ENCODE measurements at places on chromosomes 2 and 18.
A peak's percentile ranks its signal among the peaks of the same experiment; 100 is the strongest.

- no peaks in the 10 kb centered on the region for H3K27me3 ChIP-seq
- H3K4me3 ChIP-seq: no peak overlapping the region
- no peak overlapping the region for H3K27ac ChIP-seq
- no peak for DNase-seq
- H3K4me1 ChIP-seq: no peaks in the 10 kb centered on the region
- H3K36me3 ChIP-seq: no peaks in the 10 kb centered on the region
Measured at GRCh38 chr2:196827356-196827755, 18.2 kb upstream of the C2orf66 start.

- no peaks in the 10 kb centered on the region for H3K4me1 ChIP-seq
- DNase-seq: no peak
- H3K4me3 ChIP-seq: no peak overlapping the region
- H3K27ac ChIP-seq: no peak overlapping the region
Measured at GRCh38 chr2:195027947-195028346, 629.1 kb upstream of the SLC39A10 start.

DNA sequence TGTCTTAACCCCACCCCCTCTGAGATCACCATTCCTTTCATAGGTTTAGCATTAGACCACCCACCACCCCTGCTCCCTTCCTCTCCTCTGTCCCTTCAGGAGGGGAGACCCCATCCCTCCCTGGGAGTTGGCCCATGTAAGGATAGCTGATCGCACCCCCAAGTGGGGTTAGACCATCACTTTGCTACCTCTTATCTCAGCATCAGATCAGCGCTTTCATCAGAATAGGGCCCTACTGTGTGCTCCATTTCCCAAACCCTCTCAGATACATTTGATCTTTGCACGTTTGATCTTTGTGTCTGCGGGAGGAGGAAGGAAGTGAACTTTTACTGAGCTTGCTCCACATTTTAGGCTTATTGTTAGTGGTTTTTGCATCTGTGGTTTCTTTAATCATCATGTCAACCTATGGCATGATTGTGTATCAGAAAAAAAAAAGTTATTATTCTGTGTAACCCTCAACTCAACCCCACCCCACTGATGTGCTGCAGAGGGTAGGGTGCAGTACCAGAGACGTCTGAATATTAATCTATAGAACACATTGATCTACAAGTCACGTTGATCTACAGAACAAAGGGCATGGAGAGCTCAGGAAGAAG, 81.2 kb downstream of the PDCL3 start:
- no peaks in the 10 kb centered on the region for H3K4me1 ChIP-seq
- no peak overlapping the region for H3K27ac ChIP-seq
- H3K4me3 ChIP-seq: no peak overlapping the region
- no peak for DNase-seq
- no peaks in the 10 kb centered on the region for H3K36me3 ChIP-seq

- H3K27me3 ChIP-seq: no peaks in the 10 kb centered on the region
- peak within 1 kb of the TSS; percentile 85 for H3K27ac ChIP-seq
- peaks cover 15% of the 10 kb centered on the region for H3K4me1 ChIP-seq
- DNase-seq: peak; percentile 97
- H3K36me3 ChIP-seq: no peaks in the 10 kb centered on the region
- peak within 1 kb of the TSS; percentile 94 for H3K4me3 ChIP-seq
Measured at GRCh38 chr2:241315093-241315878, at the start of gene HDLBP. HDLBP (minus strand) TSS chr2:241315672; CDS start chr2:241266869, 48,803 bp downstream.

- no peaks in the 10 kb centered on the region for H3K4me1 ChIP-seq
- H3K27me3 ChIP-seq: peaks cover 6% of the 10 kb centered on the region
- no peak overlapping the region for H3K4me3 ChIP-seq
Measured at GRCh38 chr2:27537287-27537686, 40.6 kb downstream of the GCKR start.

GRCh38 chr2:67585400-67585799, 188.3 kb downstream of the ETAA1 start:
- no peaks in the 10 kb centered on the region for H3K4me1 ChIP-seq
- no peak overlapping the region for H3K27ac ChIP-seq
- no peaks in the 10 kb centered on the region for H3K27me3 ChIP-seq
- H3K36me3 ChIP-seq: no peaks in the 10 kb centered on the region

DNA sequence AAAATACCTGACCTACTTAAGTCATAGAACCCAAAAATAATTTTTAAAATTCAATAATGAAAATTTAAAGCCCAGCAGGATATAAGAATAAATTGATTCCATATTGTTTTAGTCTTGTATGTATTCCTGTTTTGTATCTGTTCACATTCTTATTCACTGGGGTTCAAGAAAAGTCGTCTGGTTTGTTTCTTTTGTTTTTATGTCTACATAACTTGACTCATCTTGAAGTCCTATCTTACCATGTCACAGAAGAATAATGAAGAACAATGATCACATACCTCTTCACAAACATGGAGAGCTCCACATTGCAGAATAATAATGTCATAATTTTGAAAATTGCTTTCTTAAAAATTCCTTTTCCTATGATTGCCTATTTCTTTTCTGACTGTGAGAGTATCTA, 43.4 kb upstream of the LRP1B start:
- DNase-seq: no peak
- H3K27ac ChIP-seq: no peak overlapping the region
- no peaks in the 10 kb centered on the region for H3K4me1 ChIP-seq
- no peaks in the 10 kb centered on the region for H3K36me3 ChIP-seq

DNA sequence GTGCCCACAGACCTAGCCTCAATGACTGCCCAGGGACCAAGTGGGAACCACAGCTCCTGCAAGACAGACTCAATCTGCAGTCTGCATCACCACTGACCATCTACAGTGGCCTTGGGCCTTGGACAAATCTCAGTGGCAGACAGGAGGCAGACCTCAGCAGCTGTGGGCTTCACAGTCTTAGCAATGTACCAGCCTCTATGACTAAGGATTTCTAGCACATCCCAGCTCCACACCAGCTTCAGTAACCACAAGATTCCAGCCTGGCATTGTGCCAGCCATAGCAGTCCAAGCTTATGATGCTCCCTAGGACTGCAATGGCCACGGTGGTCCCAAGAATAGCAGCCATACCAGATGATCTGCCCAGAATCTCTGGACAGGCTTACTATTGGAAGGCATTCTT, 19.6 kb upstream of the WDR75 start:
- H3K4me1 ChIP-seq: peaks cover 6% of the 10 kb centered on the region
- no peak overlapping the region for H3K27ac ChIP-seq
- H3K27me3 ChIP-seq: no peaks in the 10 kb centered on the region
- no peak overlapping the region for H3K4me3 ChIP-seq
- no peaks in the 10 kb centered on the region for H3K36me3 ChIP-seq
- DNase-seq: no peak

- DNase-seq: no peak
- no peaks in the 10 kb centered on the region for H3K4me1 ChIP-seq
- no peaks in the 10 kb centered on the region for H3K27me3 ChIP-seq
- H3K36me3 ChIP-seq: no peaks in the 10 kb centered on the region
- H3K4me3 ChIP-seq: no peak overlapping the region
- H3K27ac ChIP-seq: no peak overlapping the region
Measured at GRCh38 chr2:71941726-71942525, 205.7 kb downstream of the CYP26B1 start.

DNA sequence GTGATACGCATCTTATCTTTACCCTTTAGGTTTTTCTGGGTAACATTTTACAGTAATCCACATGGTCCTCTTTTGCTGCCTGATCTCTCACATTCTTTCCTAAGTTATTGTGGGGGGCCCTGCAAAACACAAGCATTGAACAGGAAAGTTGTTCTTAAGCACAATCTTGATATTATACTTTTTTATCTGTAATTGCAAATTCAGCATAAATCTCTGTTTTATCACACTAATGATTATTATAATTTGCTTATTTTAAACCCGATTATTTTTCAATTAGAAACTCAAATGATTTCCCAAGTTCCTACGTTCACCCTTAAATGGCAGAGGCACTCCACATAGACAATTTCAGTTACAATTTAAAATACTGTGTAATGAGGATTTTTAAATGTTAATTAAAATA, 386.0 kb upstream of the GYPC start:
- no peaks in the 10 kb centered on the region for H3K4me1 ChIP-seq
- H3K4me3 ChIP-seq: no peak overlapping the region
- no peaks in the 10 kb centered on the region for H3K27me3 ChIP-seq
- no peaks in the 10 kb centered on the region for H3K36me3 ChIP-seq

- no peaks in the 10 kb centered on the region for H3K4me1 ChIP-seq
- DNase-seq: no peak
- no peaks in the 10 kb centered on the region for H3K36me3 ChIP-seq
- no peaks in the 10 kb centered on the region for H3K27me3 ChIP-seq
- no peak overlapping the region for H3K27ac ChIP-seq
- no peak overlapping the region for H3K4me3 ChIP-seq
Measured at GRCh38 chr2:24672589-24672988, 120.6 kb downstream of the PTRHD1 start.

DNA sequence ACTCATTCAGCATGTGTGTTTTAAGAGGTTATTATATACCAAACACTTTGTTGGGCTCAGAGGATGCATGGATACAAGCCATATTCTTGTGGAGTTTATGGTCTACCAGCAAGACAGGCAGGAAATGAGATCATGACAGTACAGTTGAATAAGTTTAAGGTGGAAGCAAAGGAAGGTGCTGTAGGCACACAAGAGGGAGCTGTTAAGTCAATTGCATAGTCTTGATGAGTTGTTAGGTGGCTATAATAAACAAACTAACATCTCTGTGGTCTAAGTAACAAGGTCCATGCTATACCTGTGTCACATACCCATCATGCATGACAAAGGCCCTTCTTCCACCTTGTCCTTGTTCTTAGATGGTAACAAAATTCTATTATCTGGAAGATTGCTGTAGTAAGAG, 538.3 kb downstream of the CNTNAP5 start:
- no peaks in the 10 kb centered on the region for H3K36me3 ChIP-seq
- no peak overlapping the region for H3K27ac ChIP-seq
- DNase-seq: no peak
- no peaks in the 10 kb centered on the region for H3K4me1 ChIP-seq
- no peaks in the 10 kb centered on the region for H3K27me3 ChIP-seq

DNA sequence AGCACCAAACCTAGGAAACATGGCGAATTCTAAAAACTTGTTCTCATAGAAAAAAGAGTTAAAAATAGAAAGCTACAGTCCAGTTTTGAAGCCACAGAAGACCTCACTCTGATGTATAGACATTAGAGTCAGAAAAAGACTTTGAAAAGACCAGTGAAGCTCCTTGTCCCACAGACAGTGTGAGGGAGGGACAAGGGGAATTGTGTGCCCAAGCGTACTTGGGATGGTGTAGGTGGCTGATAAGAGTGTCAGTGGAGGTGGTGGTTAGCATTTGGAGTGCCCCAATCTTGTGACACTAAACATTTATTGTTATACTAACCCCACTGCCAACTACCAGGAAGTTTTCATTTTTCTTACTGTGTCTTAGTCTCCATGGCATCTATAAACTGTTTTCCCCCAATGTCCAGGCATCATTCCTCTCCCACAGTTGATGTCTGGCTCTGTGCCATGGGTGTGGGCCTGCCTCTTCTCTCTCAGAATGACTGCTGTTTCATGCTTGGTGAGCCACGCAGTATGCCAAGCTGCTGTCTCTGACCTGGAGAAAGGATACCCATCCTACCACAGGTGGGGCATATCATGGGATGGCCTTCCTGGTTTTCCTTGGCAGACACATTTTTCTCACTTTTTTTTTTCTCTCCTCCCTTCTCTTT, 161.4 kb downstream of the RPIA start:
- H3K27me3 ChIP-seq: peaks cover 39% of the 10 kb centered on the region
- H3K27ac ChIP-seq: no peak overlapping the region
- H3K4me1 ChIP-seq: no peaks in the 10 kb centered on the region
- no peak for DNase-seq

GRCh38 chr2:160405077-160405867, 88.3 kb downstream of the RBMS1 start:
- H3K27me3 ChIP-seq: no peaks in the 10 kb centered on the region
- no peak overlapping the region for H3K27ac ChIP-seq
- H3K4me3 ChIP-seq: no peak overlapping the region
- peaks cover 40% of the 10 kb centered on the region for H3K4me1 ChIP-seq
- no peaks in the 10 kb centered on the region for H3K36me3 ChIP-seq
- no peak for DNase-seq

DNA sequence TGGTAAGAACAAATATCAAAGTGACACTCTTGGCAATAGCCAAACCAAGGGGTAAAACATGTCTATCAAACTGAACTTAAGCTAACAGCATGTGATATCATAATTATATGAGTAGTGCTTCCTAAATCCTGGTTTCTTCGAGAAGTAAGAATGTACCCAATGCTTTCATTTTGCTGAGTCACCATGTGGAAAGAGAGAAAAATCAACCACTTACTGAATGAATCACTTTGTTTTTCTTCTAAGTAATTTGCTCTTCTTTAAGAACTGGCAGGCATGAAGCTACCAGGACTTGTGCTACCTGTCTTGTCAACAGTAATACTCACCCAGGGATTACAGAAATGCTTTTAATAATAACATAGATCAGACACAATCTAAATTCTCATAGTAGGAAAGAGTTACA, 19.0 kb upstream of the DUSP19 start:
- H3K27ac ChIP-seq: no peak overlapping the region
- peaks cover 10% of the 10 kb centered on the region for H3K4me1 ChIP-seq
- H3K36me3 ChIP-seq: no peaks in the 10 kb centered on the region
- H3K4me3 ChIP-seq: no peak overlapping the region
- DNase-seq: no peak
- H3K27me3 ChIP-seq: no peaks in the 10 kb centered on the region

DNA sequence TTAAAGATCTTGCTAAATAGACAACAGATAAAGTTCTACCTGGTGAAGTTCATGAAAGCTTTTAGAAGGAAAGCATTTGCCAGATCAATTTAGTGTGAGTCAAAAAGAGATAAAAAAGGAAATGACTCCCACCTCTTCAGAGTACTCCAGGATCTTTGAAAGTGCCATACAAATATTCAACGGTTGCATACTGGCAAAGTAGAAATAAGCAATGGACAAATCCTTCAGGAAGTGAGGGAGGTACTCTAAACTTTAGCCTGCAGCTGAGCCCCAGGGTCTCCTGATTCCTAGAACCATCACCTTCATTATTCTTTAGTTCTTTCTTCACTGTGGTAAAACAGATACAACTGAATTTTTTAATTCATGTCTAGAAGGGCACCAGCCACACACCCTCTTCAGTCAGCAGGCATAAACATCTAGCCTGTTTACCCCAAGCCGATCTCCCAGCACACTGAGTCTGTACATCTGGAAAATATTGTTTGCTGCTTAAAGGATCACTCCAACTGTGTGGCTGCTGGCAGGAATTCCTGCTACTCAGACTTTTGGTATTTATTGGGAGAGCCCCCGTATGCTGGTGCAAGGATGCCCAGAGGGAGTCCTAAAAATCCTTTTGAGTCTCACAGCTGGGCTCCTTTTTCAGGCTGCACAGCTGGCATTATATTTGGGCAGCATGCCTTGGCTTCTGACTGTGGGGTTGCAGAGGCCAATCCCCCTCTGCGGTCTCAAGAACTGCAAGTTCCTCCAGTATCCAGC, 72.3 kb upstream of the SESTD1 start:
- no peaks in the 10 kb centered on the region for H3K36me3 ChIP-seq
- no peaks in the 10 kb centered on the region for H3K27me3 ChIP-seq
- no peak overlapping the region for H3K4me3 ChIP-seq
- H3K4me1 ChIP-seq: no peaks in the 10 kb centered on the region
- H3K27ac ChIP-seq: no peak overlapping the region
- DNase-seq: no peak

- no peak overlapping the region for H3K27ac ChIP-seq
- H3K27me3 ChIP-seq: peaks cover 6% of the 10 kb centered on the region
- no peak for DNase-seq
- H3K4me1 ChIP-seq: no peaks in the 10 kb centered on the region
- H3K36me3 ChIP-seq: no peaks in the 10 kb centered on the region
Measured at GRCh38 chr18:76633588-76634269, 138.7 kb upstream of the ZNF516 start.

- H3K36me3 ChIP-seq: 0 out of 2 replicates have a peak, but pooled peaks cover 4% of the 10 kb centered on the region
- H3K4me1 ChIP-seq: peaks cover 3% of the 10 kb centered on the region
- H3K27me3 ChIP-seq: no peaks in the 10 kb centered on the region
- no peak overlapping the region for H3K27ac ChIP-seq
- H3K4me3 ChIP-seq: no peak overlapping the region
Measured at GRCh38 chr18:36786686-36787085, 42.1 kb downstream of the TPGS2 start.

All from HCT116 (cell line).